ENCODE measurements at places on chromosomes 2 and 18. TPM values are rescaled to one million over a fixed set of nuclear protein-coding genes. Genes with fewer than 3 reads are reported as not detected.

DNA sequence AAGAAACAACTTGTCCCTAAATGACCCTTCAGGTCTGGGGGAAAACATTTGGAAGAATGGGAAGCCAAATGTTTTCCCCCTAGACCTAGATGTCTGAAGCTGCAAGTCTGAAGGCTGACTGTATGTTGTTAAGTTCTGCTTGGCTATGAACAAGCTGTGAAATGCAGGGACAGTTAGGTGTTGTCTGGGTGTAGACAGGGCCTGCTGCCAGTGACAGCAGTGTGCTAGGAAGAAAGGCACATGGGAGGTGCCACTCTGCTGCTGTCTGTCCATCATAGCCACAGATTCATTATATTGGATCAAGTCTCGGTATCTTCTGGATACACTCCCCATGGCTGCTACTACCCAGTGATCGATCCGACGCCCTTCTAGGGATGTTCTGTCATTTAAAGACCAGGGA is 265.9 kb upstream of the PXDN start:
- no peak for DNase-seq

- no peak for DNase-seq
Measured at GRCh38 chr2:71829008-71829407, 318.7 kb downstream of the CYP26B1 start.

DNA sequence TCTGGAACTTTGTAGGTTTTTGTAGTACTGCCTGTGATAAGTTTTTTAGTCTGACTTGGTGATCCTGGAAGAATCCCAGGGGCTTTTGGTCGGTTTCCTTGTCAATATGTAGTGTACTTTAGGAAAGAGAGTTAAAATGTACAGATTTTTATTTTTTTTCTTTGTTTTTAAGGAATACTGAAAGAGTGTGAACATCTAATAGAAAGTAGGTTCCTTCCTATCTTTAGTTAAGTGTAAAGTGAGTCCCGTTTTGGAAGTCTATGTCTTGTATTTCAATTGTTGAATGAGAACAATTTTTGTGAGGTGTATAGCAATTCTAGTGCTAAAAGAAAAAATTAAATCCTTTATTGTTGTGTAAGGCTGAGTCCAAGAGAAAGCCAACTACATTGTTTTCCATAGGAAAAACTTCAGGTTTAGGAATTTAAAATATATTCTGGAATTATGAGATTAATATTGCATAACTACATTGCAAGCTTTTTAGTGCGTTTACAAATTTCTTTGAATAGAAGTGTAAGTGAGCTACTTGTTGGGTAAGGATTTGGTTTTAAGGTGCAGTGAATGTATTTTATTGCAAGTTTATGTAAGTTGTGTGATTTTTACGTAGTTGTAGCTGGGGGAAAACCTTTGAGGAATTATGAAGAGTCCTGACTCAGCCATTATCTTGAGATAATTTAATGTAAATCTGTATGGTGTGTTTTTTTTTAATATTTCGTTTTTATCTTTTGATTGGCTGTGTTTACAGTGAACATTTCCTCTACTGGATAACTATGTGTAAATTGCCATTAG is 1.7 kb downstream of the VAPA start:
- DNase-seq = no peak

GRCh38 chr2:240482141-240482540 is 46.7 kb downstream of the GPC1 start:
- DNase-seq = no peak

- DNase-seq = no peak
Measured at GRCh38 chr2:39731546-39731945, 47.5 kb downstream of the THUMPD2 start.

GRCh38 chr2:30736461-30737325 is 70.6 kb downstream of the CAPN13 start:
- peak; percentile 33 for DNase-seq

DNA sequence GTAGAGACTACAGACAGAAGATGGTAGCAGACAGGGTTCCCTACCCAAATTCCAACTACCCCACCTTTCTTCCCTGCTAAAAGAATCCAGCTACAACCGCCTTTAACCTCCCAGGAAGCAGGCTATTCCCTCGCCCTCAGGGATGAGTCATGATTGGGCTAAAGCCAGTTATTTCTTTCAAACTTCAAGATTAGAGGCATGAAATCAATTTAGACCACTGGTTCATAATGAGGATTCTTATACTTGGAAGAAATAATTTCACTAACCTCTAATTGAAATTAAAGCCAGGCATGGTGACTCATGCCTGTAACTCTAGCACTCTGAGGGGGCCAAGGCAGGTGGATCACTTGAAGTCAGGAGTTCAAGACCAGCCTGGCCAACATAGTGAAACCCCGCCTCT is 20.0 kb downstream of the TRIP12 start:
- DNase-seq = no peak

DNA sequence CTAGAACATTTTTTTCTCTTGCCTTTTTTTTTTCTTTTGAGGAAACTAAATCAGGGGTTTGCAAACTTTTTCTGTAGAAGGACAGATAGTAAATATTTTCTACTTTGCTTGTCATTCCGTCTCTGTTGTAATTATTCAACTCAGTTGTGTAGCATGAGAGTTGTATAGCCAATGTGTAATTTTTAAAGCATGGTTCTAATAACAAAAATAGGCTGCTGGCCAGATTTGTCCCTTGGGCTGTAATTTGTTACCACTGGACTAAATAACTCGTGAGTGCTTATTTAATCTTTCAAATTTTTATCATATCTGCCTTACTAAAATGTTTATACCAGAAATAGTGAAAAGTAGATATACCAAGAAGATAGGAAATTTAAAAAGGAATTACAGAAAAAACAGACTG is 43.0 kb downstream of the CCDC148 start:
- no peak for DNase-seq

GRCh38 chr18:34942276-34942675 is 98.9 kb upstream of the MAPRE2 start:
- no peak for DNase-seq

DNA sequence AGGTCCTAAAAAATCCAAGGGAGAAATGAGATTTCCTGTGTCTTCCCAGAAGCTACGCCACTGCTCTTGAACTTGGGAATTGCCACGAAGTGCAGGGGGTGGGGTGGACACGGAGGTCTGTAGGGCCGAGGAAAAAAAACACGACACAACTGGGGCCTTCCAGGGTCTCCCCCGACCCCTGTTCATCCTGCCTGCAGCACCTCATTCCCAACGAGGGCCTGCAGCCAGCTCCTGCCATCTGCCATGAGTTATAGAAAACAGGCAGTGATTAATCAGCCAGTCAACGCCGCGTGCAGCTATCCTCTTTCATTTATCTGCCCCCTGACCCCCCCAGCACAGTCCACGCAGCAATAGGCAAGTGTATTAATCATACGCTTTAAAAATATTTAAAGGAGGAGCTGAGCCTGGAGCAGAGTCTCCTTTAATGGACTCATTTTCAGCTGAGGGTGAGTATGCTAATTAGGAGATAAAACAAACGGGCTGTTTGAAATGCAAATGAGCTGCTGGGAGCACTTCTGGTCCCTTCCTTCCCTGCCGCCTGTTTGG is 209.9 kb downstream of the TFCP2L1 start:
- DNase-seq = peak; percentile 80

GRCh38 chr2:72106978-72107377 is 40.7 kb downstream of the CYP26B1 start:
- no peak for DNase-seq

DNA sequence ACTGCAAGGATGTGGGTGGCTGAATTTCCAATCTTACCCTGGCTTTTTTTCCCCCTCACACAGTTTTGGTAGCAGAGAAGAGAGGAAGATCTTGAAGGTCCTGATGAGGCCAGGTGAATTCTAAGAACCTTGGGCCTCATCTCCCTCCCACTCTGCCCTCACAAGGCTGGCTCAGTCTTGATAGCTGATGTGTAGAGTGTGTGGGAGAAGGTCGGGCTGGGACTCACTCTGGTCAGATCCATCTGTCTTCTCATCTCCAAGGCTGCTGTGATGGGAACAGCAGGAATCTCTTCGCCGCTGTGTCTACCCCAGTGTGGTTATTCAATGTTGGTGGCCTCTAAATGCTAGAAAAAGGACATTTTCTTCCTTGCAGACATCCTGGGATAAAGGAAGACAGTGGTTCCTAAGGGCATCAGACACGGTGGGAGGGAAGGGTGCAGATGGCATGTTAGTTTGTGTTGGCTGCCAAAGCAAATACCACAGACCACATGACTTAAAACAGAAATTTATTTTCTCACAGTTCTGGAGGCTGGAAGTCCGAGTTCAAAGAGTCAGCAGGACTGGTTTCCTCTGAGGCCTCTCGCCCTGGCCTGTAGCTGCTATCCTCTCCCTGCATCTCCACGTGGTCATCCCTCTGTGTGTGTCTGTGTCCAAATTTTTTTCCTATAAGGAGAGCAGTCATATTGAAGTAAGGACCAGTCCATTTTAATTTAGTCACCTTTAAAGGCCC is 37.6 kb upstream of the MGAT4A start:
- no peak for DNase-seq

DNA sequence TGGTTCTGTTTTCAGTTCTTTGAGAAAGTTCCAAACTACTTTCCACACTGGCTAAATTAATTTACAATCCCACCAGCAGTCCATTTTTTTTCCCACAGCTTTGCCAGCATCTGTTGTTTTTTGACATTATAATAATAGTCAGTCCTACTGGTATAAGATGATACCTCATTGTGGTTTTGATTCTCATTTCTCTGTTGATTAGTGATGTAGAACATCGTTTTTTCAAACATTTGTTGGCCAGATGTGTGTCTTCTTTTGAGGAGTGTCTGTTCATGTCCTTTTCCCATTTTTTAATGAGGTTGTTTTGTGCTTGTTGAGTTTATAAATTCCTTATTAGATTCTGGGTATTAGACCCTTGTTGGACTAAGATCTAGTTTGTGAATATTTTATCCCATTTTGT is 376.8 kb upstream of the NT5C1B start:
- no peak for DNase-seq

DNA sequence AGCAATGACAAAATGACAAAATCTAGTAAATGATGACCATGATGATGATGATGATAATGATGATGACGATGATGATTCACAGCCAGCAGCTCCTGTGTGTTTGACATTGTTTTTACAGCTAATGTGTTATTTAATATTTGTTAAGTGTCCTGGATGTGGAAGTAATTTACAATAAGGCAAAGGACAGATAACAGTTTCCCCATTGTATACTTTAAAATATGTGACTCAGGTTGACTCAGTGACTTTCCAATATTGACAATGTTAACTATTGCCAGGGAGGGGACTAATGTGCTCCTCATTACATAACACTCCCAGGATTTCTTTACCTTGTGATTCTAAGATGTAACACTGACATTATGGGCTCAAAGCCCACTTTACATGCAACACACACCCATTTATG is 602.2 kb downstream of the FBXO15 start:
- DNase-seq = no peak

GRCh38 chr2:111686994-111687393 is 197.0 kb downstream of the ANAPC1 start:
- no peak for DNase-seq

DNA sequence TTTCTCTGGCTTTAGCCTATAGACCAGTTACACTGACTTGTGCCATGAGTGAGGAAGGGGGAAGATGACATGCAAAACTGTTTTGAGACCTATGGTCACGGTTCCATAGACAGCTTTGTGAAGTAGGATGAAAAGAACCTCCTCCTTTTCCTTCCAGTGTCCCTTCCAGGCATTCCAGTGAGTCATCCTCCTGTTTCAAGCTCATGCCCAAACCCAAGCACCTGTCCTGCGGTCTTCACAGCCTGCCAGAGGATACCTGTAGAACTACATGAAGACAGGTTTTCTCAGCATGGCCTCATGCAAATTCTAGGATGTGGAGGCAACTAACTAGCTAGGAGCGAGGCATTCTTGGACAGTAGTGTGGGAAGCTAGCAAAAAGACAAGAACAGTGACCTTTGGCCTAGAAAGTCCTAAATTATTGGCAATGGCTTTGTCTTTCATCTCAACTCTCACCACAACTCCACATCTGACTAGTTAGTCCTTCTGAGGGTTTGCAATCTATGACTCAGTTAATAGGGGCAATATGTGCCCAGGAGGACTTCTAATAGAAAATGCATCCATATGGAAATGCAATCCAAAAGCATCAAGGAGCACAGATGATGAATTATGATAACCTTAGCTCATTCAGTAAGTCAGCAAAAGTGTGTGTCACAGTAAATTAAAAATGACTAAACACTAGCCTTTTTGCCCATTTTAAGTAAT is 154.7 kb downstream of the RBM43 start:
- no peak for DNase-seq

DNA sequence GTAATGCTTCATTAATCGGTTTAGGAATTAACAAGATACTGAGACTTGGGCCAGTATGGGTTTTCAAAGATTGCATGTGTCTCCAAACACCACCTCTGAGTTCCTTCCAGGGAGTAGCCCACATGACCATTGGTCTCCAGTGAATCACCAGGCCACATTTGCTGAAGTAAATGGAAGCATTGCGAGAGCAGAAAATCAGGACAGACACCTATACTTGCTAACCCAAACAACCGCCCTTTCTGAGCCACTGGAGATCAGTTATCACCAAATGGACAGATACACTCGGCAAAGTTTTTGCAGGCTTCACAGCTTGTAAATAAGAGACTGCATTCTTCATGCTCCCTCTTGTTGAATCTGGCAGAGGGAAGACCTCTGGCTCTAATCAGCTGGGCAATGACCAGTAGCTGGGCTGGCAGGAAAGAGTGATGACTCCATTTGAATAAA is 40.9 kb downstream of the GATA6 start:
- no peak for DNase-seq

GRCh38 chr2:46365913-46366667 is 68.9 kb downstream of the EPAS1 start:
- DNase-seq = no peak

GRCh38 chr2:58891828-58892377 is 650.8 kb upstream of the FANCL start:
- no peak for DNase-seq

DNA sequence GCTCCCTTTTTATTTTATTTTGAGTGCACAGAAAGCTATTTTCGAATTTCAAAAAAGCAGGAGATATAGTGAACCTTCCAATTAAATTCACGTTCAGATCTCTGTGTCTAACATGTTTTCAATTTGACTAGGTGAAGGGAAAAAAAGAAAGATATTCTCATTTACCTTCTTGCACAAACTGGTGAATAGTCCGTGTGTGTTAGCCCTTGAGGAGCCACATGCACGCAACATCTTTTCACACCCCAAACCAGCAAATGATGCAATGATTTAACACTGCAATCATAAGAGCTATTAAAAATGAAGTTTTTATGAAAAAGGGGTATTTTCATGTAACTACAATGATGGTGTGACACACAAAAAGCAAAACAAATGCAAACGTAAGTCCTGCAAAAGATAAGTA is 109.8 kb downstream of the CPO start:
- no peak for DNase-seq

DNA sequence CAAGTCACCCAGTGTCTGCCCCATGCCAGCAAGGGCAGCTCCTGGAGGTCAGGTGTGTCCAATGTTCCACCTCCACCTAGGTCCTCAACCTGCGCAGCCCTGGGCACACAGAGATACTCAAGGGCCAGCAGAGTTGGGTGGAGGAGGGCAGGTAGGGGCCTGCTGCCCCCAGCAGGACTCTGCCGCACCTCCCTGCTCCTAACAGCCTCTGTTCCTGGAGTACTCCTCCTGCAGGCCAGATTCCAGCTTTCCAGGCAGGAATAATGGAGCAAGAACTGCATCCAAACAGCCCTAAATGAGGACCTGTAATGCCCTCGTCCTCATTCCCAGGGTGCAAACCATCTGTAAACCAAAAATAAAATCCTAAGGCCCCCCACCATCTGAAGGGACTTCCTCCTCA is 44.4 kb upstream of the ACAA2 start:
- DNase-seq = no peak

The GRP gene
- not detected for polyA plus RNA-seq

The GRB14 gene
- 0.46 TPM for polyA plus RNA-seq

The GCG gene
- polyA plus RNA-seq = 26.6 TPM

The BCL11A gene
- polyA plus RNA-seq = 3.6 TPM

The RANBP2 gene
- 5.4 TPM for polyA plus RNA-seq

The PNKD gene
- polyA plus RNA-seq = 190 TPM

The NTSR2 gene
- 0.04 TPM for polyA plus RNA-seq

The RAB17 gene
- 34.4 TPM for polyA plus RNA-seq

All from sigmoid colon (tissue), 7 donors.